ENCODE measurements at places on chromosomes 2 and 18.

- DNase-seq: no peak
Measured at GRCh38 chr2:60679036-60679780, 76.9 kb upstream of the PAPOLG start.

- DNase-seq: peak; percentile 14
Measured at GRCh38 chr2:3604207-3604877, 9.4 kb downstream of the COLEC11 start.

- DNase-seq: no peak
Measured at GRCh38 chr18:57698571-57699276, 77.1 kb upstream of the NARS1 start.

DNA sequence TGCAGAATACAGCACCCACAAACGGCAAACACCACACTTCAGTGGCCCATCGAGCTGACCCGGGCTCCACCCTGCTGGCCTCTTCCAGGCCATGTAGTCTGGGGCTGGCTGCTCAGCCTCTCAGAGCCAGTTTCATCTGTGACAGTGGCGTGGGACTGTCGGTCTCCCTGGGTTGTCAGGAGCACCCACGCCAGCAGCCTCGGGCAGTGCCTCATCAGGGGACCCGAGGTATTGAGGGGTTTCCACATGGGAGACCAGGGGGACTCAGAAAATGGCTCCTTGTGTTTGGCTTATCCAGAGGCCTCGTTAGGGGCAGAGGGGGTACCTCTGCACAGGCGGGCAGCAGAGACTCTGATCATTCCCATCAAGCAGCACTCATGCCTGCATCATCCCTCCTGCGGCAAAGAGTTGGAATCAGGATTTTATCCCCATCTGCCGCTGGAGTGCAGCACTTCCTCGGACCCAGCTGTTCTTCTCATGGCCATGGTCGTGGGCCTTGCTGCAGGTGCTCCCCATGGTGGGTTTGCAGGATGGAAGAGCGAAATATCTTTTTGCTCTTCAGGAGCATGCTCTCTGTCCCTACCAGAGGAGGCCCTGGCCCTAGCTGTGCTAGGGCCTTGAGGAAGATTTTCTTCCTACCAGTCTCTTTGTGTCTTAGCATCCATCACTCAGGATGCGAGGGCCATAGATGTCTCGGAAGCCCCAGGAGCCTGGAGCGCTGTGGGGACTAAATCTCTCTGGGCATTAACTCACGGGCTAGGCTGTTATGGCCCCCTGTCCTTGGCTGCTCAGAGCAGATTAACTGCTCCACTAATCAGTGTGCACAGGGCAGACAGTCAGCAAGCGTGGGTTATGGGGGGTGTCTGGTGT, 100.8 kb downstream of the CLIP4 start:
- DNase-seq: no peak

DNA sequence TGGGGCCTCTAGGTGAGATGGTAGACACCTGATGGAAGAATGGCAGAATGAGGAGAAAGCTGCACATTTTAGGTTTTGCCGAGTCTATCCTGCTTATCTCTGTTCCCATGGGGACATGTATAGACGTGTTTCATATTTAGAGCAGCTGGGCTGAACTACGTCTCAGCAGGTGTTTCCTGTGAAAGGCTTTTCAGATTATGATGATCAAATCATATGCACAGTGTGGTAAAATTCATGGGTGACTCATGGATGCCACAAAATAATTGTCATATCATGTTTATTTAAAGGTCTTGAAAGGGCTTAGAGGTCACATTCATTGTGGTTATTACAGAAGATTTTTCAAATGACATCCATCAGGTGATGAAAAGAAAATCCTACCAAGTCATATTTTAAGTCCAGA, 90.5 kb downstream of the ICOS start:
- no peak for DNase-seq

GRCh38 chr18:58640891-58641610, 12.2 kb upstream of the ALPK2 start:
- no peak for DNase-seq

DNA sequence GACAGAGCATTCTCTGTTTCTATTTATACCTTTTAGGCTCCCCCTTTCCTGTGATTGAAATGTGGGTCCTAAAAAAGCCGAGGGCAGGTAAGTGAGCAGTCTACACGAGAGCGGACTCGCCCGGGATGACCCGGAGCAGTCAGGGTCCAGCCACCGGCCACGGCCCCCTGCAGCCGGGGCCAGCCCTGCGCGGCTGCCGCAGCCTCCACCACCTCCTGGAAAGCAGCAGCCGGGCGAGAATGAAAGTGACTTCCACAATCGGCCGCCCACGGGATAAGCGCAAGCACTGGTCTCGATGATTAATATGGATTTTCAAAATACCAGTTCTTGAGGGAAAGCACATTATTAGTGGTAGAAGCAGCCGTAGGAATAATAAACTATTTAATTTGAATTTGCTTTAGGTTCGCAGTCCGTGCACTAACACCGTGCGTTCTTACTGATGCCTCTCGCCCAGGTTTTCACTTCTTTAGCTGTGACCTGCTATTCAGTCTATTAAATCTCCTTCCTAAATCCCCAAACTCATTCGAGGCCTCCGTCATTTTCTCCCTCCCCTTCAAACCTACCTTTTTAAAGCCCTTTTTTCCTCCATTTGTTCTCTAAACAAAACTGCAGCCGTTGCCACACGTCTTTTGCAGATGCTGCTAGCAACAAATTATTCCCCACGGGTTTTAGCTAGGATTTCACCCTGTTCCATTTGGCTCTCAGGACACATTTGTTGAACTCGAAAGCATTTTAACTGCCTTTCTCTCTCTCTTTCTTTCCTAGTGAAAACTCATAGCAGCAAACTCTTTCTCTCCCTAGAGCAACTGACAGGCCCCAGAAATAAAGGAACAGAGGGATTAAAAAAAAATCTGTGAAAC, 1015.1 kb upstream of the PIK3C3 start:
- DNase-seq: no peak

All from D341Med (cell line).